NCI-H774 (cell line): ENCODE measurements at places on chromosomes 2 and 18.

- no peak for DNase-seq
Observed at GRCh38 chr2:85678377-85678776, 10.4 kb upstream of the SFTPB start.

DNA sequence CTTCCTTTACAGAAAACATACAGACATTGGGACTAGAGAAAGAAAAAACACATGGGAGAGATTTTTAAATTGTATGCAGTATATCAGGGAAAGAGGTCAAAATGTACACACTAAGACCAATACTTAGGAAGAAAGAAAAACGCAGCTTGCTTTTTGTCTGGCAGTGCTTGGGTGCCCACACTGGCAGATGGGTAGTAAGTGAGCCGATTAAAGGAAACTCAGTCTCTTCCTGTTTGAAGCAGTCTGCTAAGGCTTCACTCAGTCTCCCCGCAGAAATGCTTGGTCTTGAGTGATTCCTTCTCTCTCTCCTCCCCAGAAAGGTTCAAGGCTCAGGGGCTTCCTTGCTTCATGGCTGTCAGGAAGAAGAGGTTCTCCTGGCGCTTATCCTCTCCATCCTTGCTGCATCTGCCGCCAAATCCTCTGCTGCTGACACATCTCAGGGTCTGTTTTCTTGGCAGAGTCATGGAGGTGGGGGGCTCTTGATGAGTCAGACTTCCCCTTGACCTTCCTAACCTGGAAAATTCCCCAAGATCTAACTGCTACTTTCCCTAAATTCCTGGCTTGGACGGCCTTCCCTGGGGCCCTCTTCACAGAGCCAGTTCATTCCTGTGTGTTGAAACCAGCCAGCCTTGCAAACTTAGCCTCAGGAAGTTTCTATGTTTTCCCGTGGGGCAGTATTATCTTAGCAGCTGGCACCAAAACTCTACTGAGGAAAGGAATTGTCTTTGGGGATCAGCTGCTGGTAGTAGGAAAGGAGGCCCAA, 10.5 kb upstream of the TMSB10 start:
- no peak for DNase-seq

DNA sequence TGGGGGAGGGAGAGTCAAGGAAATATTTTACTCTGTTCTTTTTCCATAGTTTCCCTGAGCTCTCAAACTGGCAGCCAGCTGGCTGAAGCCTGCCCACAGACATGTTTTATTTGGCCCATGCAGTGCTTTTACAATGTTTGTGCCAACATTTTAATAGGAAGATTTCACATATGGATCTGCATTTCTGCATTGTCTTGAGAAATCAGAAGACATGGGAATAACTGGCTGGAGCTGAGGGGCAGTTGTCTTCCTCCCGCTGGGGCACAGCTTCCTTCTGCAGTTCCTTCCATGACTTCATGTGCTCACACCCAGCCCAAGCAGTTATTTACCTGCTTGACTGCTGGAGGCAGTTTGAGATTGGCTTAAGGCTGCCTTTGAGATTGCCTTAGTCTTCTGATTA, 74.4 kb downstream of the PLCL1 start:
- no peak for DNase-seq

GRCh38 chr18:2482706-2483475, 88.4 kb downstream of the METTL4 start:
- DNase-seq = no peak

DNA sequence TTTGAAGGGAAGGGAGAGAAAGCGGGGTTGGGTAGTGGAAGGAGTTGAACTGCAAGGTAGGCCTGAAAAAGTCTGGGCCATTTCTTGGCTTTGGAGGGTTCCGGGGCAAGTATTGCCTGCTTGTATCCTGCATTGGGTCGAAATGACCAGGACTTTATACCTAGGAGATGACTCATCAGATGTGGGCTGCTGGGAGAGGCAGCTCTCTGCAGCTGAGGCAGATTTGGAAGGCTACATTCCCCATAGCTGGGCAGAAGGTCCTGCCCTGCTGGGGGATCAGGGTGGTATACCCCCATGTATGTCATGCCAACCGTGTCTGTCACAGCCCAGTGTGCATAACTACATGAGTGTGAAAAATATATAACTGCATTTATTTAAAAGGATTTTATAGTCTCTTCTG, 171.8 kb upstream of the SPRED2 start:
- DNase-seq = no peak

DNA sequence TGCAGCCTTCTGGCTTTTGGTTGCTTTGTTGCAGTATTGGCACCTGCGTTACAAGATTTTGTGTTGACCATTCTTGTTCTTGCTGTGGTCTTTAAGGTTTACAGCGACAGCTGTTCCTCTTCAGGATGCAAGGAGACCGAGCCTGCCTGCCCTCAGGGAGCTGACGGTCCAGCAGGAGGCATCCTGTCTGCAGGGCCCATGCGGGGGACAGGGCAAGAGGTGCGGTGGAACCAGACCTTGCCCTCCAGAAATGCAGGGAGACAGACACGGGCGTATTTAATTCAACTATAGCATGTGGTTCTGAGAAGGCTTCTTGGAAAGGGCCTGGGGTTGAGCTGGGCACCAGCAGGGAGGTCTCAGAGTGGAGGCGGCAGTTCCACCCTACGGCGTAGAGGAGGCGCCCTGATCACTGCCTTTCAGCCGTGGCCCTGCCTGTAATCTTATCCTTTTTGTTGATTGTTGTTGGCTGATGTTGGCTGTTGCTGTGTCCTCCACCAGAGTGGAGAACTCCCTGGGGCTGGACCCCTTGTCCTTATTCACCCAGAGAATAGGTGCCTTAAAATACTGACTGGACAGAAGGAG, 71.7 kb downstream of the HPCAL1 start:
- no peak for DNase-seq

- no peak for DNase-seq
Observed at GRCh38 chr2:233373316-233373715, 19.0 kb downstream of the DGKD start.

GRCh38 chr2:128317181-128317898, 1.3 kb downstream of the HS6ST1 start:
- DNase-seq = no peak

GRCh38 chr2:72150861-72151356, 3.2 kb upstream of the CYP26B1 start:
- no peak for DNase-seq

DNA sequence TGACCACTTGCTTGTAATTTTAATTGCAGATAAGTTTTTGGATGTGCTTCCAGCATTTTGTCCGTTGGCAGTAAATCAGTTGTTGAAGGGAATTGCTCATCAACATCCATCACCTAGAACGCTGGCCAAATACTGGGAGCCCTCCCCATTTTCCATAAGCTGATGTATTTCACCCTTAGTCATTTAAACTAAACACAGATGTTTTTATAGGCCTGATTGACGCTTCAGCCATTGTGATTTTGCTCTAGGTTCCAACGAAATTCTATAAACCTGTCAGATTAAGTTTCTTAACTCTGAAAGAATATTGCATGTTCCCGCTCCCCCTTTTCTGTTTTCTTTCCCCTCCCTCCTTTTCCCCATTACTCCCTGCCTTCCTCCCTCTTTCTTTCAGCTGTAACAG, 1.0 kb upstream of the RPRM start:
- DNase-seq = no peak

GRCh38 chr2:218033590-218034496, 31.0 kb upstream of the TNS1 start:
- DNase-seq = no peak

DNA sequence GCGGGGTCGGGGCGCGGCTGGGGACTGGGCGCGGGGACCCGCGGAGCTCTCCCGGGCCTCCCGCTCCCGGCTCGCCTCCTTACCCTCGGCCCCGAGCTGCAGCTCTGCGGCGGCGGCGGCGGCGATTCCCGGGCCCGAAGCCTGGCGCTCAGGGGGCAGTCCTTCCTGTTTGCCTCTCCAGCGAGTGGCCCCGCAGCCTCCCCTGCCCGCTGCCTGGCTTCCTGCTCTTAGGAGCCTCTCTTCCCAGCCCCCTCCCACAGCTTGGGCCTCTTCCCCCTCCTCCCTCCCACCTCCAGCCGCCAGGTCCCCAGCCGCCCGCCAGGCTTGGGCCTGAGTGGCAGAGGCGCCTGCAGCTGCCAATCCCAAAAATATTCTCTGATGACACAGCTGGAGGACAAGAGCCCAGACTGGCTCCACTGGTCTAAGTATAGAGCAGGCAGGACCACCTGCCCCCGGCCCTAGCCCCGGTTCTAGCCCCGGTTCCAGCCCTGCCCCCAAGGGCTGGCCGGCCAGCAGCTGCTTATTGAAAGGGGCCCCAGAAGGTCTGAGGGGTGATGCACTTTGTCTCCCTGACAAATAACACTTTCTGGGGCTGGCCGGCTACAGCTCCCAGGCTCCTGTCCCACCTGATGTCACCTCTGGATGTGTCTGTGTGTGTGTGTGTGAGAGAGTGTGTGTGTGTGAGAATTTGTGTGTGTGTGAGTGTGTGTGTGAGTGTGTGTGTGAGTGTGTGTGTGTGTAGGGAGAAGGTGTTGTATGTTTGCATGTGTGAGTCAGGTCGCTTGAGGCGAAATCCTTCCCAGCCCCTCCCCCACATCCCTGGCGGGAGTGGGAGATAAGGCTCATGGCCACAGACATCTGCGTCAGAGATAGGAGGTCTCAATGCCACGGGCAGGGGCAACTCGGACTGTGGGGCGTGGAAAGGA, at the start of gene OBSL1:
Gene OBSL1, minus strand, starts transcription at position 229 of the 926 bp plus-strand sequence. CDS start 307 bp downstream, outside the sequence.
- peak; percentile 45 for DNase-seq

DNA sequence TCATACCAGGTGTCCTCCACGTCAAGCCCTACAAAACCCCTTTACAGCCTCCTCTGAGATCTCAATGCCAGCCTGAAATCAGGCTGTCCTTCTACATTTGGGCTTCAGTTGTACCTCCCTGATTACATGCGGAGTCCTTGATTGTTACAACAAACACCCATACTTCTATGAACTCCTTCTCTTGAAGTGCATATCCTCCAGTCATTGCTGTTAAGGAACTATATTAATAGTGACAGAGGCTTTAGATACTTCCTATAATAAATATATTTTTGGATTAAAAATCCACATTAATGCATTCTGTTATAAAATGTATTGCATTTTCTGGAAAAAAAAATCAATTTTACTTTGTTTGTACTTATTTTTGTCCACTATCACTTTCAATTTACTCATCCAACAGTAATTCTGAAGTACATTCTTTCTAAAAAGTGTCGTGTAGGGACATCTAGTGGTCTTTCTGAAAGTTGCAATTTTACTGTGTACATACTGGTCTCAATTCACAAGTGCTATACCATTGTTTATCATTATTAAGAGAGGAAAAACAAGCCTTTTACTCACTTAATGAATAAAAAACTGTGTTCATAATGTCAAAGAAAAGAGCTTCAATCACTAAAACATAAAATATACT, 316.4 kb downstream of the DSEL start:
- DNase-seq = peak; percentile 71

DNA sequence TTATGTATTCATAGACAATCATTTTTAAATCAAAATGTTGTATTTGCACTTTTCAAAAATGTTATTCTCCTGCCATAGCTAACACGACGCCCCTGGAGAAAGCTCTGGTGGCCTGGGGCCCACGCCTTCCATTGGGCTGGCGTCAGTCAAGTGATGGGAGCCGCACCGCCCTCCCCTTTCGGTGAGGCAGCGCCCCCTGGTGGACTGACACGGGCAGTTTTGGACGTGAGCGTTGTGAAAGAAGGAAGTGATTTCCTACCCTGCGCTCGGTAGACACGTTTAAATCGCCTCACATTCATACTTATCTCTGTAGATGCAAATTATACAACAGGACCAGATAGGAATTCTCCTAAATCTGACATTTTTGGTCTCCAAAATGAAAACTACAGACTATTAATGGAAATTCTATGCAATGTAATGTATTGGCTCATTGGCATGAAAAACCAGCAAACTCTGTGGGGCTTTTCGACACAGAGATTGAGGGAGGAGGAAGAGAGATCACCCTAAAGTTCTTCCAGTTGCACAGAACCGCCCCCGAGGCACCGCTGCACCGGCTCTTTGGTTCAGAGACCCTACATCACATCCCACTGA, 326.2 kb upstream of the SOX11 start:
- DNase-seq = peak; percentile 26

DNA sequence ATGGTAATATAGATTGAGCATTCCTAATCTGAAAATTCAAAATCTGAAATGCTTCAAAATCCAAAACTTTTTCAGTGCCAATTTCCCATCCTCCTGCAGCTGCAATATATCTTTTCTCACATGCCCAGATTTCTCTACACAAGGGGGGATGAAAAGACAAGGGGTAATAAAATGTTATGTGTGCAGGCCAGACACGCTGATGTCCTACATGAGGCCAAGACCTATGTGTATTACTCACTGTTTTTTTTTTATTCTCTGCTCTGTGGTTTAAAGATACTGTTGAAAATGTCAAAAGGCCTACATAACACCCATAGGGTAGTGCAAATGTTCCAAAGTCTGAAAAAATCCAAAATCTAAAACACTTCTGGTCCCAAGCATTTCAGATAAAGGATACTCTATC, 41.2 kb upstream of the CWC22 start:
- DNase-seq = no peak

DNA sequence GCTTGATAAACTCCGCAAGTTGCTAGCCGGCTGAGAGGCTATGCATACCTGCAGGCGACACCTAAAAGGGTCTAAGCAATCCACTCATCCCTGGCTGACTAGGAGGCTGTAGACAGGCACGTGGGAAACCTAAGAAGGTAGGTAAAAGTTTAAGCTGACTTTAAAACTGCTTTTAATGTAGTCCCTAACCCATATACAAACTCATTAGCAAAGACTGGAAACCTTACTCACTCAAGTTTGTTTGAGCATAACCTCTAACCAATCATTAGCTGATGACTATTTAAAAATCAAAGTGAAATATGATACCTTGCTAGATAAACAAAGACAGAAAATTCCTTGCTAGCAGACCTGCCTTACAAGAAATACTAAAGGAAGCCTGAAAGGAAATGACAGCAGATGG, 106.4 kb downstream of the EXOC6B start:
- DNase-seq = no peak

DNA sequence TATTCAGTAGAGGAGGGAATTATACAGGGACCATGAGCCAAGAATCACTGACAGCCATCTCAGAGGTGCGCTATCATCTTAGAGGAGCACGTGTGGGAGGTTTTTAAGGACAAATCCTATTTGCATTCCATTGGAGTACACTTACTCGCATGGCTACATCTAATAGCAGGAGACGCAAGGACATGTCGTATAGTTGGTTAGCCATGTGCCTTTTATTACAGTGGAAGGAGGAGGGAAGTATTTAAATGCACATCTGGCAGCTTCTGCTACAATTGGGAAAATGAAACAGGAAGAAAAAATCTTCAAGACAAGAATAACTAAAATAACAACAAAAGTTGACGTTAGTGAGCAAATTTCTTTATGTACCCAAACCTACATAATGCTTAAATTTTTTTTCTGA, 86.5 kb upstream of the UGP2 start:
- DNase-seq = no peak
